ENCODE measurements at places on chromosomes 3 and 15. TPM values are rescaled to one million over a fixed set of nuclear protein-coding genes. Genes with fewer than 3 reads are reported as not detected.

Gene FAM240A
- not detected for total RNA-seq

Gene DZIP1L
- 25.2 TPM for total RNA-seq

Gene GOLGA8S
- not detected for total RNA-seq

Gene THUMPD3
- 53.4 TPM for total RNA-seq

Gene RHCG
- not detected for total RNA-seq

Gene C2CD4B
- total RNA-seq: not detected

Gene CPNE9
- not detected for total RNA-seq

Gene CHST14
- 13.4 TPM for total RNA-seq

Gene CALML4
- total RNA-seq: 0.30 TPM

Gene CAPN3
- 4.2 TPM for total RNA-seq

Gene GCNT3
- 0.09 TPM for total RNA-seq

Gene SNRPN
- 311 TPM for total RNA-seq

Gene STT3B
- 347 TPM for total RNA-seq
